ENCODE measurements at places on chromosomes 4 and X.

DNA sequence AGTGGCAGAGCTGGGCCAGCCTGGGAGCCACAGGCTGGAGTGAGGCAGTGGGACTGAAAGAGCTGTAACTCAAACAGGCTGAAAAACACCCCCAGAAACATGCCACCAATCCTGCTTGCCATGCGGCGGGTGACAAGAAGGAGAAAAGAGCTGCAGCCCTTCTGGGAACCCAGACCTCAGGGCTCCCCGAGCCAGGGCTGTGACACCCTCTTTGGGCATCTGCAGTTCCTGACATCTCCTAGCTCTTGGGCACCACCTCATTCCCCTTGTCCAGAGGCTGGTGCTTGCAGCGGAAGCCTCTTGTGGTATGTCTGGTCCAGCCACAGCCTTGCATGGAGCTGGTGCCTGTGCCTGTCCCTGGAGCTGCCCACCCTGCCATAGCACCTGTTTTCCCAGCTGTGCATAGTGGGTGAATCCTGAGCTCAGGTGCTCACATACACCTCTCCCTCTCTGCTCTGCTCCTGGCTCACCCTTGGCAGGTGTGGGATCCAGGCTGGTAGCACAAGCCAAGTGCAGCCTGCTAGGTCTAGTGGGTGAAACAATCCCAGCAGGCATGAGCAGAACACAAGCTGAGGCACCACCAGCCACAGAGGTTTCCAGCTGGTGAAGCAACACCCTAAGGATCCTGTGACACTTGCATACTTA is 149.0 kb downstream of the CXXC4 start:
- no peak for DNase-seq

DNA sequence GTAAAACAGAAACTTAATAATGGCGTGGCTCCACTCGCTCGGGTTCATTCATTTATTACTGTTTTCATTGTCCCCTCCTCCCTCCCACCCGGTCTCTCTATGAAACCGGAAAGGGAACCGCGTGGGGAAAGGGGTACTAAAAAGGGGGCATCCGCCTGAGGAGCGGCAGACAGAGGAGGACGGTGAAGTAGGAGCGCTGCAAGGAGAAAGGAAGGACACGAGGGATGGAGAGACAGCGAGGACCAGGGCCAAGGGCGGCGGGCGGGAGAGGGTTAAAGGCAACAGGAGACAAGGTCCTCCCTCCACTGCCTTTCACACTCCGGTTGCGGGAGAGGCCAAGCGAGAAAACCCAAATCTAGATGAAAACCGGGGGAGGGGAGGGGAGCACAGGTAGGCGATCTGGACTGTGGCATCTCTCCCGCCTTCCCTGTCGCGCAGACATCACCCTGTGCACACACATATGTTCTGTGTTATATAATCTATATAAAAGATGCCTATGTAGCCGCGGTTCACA is 829 bp downstream of the ELOVL6 start:
- peak; percentile 56 for DNase-seq

GRCh38 chr4:124903995-124904722 is 191.6 kb upstream of the ANKRD50 start:
- no peak for DNase-seq

- DNase-seq, result no peak
Observed at GRCh38 chr4:181006499-181007260, 1236.5 kb upstream of the TENM3 start.

- no peak for DNase-seq
Observed at GRCh38 chr4:110609044-110609750, 13.7 kb downstream of the PITX2 start.

GRCh38 chr4:183816882-183817509 is 88.1 kb upstream of the STOX2 start:
- DNase-seq, result no peak

- DNase-seq, result no peak
Observed at GRCh38 chr4:66048861-66049260, 378.6 kb upstream of the EPHA5 start.

DNA sequence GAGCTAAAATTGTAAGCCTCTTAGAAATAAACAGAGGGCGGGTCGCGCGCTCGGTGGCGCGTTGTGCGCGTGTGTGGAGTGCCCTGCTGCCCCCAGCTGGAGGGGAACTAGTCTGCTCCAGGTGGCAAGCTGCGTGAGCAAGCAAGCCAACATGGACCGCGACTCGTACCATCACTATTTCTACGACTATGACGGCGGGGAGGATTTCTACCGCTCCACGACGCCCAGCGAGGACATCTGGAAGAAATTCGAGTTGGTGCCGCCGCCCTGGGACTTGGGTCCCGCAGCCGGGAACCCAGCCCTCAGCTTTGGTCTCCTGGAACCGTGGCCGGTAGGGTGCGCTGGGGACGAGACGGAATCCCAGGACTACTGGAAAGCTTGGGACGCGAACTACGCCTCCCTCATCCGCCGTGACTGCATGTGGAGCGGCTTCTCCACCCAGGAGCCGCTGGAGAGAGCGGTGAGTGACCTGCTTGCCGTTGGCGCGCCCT is 66.1 kb downstream of the DNAAF6 start:
- no peak for DNase-seq

Measured in activated CD4-positive, alpha-beta T cell treated with anti-CD3 and anti-CD28 coated beads, Interleukin-2, amount 50 U/mL, for 24 hours (primary cell).